ENCODE measurements at places on chromosomes 6 and 20.

- no peak for DNase-seq
Measured at GRCh38 chr6:47057830-47058540, 15.9 kb upstream of the ADGRF1 start.

DNA sequence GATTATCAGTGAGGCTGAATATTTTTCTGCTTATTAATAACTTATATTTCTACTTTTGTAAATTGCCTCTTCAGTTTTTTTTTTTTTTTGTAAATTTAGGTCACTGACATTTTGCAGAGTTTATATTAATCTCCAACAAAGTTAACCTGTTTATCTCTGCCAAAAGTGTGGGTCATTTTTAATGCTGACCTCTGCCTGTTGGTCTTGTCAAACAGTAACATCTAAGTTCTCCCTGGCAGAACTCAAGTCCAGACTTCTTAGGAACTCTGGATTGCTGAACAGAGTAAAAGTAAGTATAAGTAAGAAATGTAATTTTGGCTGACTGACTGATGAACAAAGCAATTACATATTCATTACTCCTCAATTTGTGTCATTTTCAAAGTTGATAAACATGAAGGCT is 83.9 kb downstream of the CD109 start:
- no peak for DNase-seq

DNA sequence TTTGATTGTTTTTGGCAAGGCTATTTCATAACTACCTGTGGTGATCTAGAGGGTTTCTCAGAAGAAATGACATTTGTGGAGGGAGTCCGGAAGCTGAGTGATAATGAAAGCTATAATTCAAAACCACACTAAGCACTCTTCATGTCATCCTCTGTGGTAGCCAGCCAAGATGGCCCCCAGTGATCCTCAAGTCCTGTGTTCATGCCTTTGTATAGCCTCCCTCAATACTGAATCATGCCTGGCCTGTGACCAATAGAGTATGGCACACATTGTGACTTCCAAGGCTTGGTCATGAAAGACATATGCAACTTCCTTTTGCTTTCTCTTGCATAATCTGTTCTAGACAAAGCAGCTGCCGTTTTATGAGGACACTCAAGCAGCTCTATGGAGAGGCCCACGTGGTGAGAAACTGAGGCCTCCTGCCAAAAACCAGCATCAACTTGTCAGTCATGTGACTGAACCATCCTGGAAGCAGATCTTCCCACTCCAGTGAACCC is 12.8 kb upstream of the DNAAF9 start:
- peak; percentile 49 for DNase-seq

GRCh38 chr6:965343-965742 is 272.4 kb upstream of the EXOC2 start:
- DNase-seq: no peak

GRCh38 chr6:41814629-41815028 is 27.1 kb downstream of the TOMM6 start:
- DNase-seq: no peak

DNA sequence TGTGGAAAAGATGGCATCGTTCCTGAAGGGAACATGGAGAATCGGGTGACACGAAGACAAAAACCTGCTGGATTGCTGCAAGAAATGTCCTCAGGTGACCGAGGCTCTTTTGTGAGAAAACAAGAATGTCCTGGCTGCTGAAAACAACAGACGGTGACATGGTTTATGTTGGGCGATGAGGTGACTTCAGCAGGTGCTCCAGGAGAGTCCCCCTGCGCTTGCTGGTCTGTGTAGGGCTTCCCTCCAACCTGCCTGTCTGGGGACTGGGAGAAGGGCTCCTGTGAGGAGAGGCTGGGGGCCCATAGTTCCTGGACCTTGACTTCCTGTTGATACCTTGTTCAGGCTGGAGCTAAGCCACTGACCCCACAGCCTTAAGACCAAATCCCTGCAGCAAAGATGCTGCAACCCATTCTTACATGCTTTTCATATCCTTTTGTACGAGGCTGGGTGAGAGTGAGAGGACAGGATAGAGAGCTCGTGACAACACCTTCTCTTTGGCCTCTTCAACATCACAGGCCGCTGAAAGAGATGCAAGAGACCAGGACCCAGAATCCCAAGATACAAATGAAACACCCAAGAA is 134.8 kb downstream of the CD83 start:
- no peak for DNase-seq

GRCh38 chr20:63349516-63349895 is 11.6 kb downstream of the CHRNA4 start:
- no peak for DNase-seq

GRCh38 chr6:128519132-128519930 is 1.1 kb downstream of the PTPRK start:
- peak; percentile 78 for DNase-seq

- DNase-seq: no peak
Measured at GRCh38 chr20:48975955-48976354, 54.4 kb downstream of the ARFGEF2 start.

DNA sequence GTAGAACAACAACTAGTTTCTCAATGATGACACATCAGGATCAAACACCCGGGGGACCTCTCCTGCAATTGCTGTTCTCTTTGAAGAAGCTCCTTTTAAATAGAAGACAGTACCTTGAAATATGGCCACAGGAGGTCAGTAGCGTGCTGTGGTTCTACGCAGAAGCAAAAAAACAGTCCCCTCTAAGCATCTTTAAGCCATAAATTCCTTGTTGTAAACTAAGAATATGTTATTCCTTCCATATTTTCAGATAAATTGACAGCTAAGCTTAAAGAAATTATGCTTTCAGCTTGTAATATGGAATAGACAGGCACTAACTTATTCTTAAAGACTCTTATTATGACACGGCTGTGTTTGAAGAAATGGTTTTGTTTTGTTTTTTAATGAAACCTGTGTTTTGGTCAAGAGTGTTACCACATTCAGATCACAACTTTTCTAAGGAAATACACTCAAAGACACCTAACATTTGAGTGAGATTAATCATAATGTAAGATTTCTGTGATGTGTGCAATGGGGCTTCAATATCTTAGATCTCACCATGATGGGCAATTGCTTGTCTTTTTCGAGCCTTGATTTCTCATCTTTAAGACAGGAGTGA is 49.7 kb upstream of the IL20RA start:
- peak; percentile 85 for DNase-seq

DNA sequence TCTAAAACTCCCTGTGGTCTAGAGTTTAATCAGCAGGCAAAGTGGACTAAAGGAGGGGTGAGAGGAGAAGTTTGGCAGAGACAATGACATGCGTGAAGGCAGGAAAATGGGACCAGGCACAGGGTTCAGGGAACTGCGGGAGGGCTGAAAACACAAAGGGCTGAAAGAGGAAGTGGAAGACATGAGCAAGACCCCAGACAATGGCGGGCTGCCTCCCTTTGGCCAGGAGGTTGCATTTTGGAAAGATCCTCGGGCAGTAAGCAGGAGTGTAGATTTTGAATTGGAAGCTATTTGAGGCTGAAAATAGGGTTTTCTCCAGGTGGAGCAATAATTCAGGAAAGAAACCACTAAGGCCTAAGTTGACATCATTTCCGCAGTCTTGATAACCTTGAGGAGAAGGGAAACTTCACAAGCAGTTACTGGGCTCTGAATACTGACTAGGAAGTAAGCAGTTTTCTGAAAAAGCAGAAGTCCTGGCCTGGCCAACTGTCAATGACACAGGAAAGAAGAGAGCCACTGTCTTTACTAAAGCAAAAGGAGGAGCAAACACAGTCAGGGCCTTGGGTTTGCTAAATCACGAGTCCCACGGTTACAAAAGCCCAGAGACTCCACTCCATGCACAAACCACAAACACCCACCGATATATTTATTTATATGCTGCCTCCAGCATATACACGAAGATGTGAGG is 3.4 kb downstream of the LY86 start:
- DNase-seq: peak; percentile 94

- no peak for DNase-seq
Measured at GRCh38 chr6:16413399-16413798, 175.0 kb downstream of the GMPR start.

DNA sequence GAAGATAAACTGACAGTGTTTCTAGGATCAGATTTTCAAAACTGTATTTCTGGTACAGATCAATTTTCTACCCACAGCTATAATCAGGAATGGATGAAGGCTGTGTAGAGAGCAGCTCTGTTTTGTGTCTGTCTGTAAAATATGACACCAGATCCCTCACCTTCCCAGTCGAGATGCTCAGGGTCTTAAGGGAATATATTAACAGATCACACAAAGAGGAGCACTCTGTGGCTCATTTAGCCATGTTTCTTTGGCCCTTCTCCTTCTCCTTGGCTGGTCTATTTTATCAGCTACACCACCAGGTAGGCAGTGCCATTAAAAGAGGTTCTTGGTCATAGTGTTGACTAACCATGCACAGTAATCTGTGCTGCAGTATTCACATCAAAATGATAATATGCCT is 82.6 kb downstream of the PREP start:
- DNase-seq: no peak

GRCh38 chr6:130893277-130893676 is 66.1 kb downstream of the SMLR1 start:
- DNase-seq: no peak

DNA sequence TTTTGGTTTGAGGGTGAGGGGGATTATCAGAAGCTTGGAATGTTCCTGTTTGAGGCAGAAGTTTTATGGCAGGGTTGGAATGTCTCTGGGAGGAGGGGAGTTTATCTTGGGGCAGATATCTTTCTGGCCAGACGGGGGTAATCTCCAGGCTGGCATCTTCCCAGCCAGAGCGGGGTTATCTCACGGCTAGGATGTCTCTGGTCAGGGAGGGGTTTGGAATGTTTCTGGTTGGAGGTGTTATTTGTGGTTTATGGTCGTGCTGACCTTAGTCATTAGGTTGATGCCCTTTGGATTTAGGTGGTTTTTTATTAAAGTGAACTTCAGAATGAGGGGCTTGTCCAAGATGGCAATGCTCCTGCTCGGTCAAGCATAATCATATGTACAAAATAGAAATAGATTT is 14.8 kb downstream of the PGK2 start:
- peak; percentile 45 for DNase-seq

DNA sequence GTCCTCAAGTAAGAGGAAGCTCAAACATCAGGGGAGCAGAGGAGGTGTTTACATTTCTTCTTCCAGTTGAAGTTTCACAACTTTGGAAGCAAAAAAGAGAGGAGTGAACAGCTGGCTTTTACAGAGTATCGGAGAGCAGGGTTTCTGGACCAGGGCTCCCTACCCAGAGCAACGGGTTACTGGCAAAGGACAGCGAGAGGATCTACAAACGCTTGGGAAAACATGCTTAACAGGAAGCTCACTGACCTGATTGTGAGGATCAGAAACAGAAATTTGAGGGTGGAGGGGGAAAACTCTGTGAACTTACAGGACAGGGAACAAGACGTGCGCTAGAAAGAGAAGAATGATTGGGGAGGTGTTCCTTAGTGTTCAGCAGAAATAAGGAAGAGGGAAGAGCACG is 85.7 kb upstream of the TAB2 start:
- no peak for DNase-seq

All from OCI-M1 (cell line).